Activated naive CD8-positive, alpha-beta T cell treated with anti-CD3 and anti-CD28 coated beads, Interleukin-2, amount 50 U/mL, for 16 hours (primary cell): ENCODE measurements at places on chromosomes 7 and 10.

- DNase-seq = no peak
These were observed 17.6 kb downstream of the RSU1 start for GRCh38 chr10:16799621-16800020.

DNA sequence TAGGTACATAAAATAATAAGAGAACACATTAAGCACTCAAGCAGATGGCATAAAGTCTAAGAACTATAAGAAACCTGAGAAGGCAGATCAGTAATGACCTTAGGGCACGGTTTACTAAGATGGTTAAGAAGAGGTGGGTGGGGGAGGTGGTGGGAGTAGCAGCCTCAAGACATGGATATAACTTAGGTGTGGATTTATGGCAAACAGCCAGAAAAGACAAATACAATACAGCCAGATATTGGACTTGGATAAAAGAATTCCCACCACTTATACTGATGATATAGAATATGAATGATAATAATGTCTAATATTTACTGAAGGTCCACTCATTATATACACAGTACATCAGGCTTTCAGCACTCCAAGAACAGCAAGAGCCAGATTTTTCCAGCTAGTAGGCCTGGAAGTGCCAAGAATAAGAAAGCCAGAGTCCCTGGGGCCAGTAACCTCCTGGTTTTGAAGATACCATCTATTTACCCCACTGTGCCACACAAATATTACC lies 11.9 kb downstream of the DPY19L1 start:
- DNase-seq = no peak

GRCh38 chr10:91597197-91597881 lies 35.5 kb downstream of the PPP1R3C start:
- DNase-seq = no peak

GRCh38 chr10:20004087-20004523 lies 187.9 kb downstream of the PLXDC2 start:
- no peak for DNase-seq

DNA sequence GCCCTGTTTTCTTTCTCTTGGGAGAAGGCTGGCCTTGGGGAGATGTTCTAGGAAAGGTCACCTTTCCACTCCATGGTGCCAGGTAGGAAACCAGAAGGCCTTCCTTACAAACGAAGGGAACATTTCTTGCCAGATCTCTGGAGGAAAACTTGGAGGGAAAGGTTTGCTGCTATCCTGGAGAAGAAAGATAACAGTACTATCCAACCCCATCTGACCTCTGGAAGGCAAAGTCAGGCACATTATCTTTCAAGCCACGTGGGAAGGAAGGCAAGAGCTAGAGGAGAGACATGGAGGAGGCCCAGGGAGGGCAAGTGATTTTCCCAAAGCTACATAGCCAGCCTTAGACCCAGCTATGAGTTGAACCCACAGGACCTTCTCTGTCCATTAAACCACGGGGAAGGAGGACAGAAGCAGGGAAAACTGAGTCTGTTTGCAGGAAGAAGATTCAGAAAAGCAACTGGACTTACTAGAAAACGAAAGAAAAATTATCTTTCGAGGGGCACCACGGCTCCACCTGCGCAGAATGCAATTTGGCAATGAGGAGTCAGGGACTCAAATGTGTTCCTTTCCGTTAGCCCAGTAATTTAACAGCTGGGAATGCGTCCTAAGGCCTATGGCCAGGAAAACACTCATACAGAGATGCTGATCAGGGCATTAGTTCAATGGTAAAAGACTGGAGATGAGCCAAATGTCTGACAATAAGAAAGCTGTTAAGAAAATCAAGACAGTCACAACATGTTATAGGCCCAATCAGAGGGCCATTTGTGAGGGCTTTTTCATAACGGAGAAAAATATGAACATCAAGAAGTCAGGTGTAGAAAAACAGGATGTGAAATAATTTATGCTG lies 32.0 kb upstream of the PSAP start:
- DNase-seq = no peak

GRCh38 chr10:33137356-33138005 lies 179.5 kb upstream of the ITGB1 start:
- no peak for DNase-seq

GRCh38 chr10:86357041-86357440 lies 9.6 kb downstream of the GRID1 start:
- no peak for DNase-seq

DNA sequence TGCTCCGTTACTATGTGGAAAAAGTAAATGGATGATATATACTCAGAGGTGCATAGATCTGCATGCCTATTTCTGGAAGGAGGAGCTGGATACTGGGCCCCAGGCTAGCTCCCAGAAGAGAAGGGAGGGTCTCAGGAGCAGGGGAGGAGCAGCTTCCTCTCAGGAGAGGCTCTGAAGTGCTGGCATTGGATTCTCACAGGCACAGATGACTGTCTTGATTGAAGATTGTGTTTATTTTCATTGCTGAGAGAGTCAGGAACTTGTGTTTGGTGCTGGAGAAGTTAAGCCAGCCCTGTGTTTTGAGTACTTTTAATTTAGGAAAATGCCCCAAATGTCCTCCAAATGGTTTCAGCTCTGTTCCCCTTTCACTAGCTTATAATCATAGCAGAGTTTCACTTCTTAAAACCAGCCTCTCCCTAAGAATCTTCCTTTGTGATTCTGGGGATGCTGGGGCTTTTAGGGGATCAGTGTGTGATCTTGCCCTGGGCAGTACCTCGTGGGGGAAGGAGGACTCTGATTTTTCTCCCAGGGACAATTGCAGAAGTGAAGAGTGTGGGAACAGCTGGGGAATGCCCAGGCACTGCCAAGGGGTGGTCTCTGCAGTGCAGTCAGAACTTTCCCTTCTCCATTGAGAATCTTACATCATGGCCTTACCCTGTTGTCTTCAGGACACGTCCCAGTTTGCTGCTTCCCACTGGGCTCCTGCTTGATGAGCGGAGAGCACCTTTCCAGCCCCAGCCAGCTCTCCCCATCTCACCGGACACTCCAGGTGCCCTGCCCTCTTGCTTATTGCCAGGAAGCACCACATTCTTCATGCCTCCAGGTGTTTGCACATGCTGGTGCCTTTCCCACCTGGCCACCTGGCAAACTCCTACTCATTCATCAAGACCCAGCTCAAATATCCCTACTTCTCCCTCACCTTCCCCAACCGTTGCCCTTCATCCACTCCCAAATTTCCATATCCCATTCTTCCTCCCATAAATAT lies 102.8 kb downstream of the ARHGAP22 start:
- no peak for DNase-seq

- DNase-seq = no peak
These were observed 14.6 kb downstream of the GATA3 start for GRCh38 chr10:8069108-8069507.

GRCh38 chr7:77796960-77797359 lies 1.3 kb downstream of the TMEM60 start:
- DNase-seq = no peak

- no peak for DNase-seq
These were observed 90.1 kb downstream of the NPSR1 start for GRCh38 chr7:34747867-34748727.

DNA sequence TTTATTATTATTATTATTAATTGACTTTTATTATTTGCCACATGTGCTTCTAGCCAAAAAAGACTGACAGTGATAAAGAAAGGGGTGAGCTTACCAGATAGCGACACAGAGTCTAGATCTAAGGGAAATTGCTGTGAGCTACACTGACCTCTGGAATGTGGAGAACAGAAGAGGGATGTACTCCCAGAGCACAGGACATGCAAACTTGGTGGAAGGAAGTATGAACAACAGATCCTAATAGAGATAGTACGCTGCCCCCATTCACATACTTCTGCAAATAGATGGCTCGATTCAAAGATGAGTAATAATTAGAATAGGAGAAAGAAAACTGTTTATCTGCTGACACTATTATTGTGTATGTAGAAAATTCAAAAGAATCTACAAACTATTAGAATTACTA lies 109.3 kb upstream of the HPS1 start:
- no peak for DNase-seq

- DNase-seq = no peak
These were observed 49.1 kb upstream of the GLCCI1 start for GRCh38 chr7:7919449-7919945.
